ENCODE measurements at places on chromosomes 2 and 18. TPM values are rescaled to one million over a fixed set of nuclear protein-coding genes. Genes with fewer than 3 reads are reported as not detected.

The RESP18 gene
- total RNA-seq: not detected

- no peak overlapping the region for H3K4me3 ChIP-seq
- no peaks in the 10 kb centered on the region for H3K4me1 ChIP-seq
- H3K27me3 ChIP-seq: no peaks in the 10 kb centered on the region
Observed at GRCh38 chr18:6013171-6013810, 118.0 kb upstream of the TMEM200C start.

The PROKR1 gene
- total RNA-seq: not detected

DNA sequence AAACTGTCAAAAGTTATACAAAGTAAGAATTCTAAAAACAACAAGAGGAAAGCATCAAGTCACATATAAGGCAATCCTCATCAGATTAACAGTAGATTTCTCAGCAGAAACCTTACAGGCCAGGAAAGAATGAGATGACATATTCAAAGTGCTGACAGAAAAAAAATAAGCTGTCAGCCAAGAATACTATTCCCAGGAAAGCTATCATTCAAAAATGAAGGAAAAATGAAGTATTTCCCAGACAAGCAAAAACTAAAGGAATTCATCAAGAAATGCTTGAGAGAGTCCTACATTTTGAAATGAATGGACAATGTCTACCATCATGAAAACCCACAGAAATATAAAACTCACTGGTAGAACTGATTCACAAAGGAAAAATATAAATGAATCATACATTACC is 268.9 kb upstream of the OSR1 start:
- H3K4me3 ChIP-seq: no peak overlapping the region
- H3K4me1 ChIP-seq: no peaks in the 10 kb centered on the region

DNA sequence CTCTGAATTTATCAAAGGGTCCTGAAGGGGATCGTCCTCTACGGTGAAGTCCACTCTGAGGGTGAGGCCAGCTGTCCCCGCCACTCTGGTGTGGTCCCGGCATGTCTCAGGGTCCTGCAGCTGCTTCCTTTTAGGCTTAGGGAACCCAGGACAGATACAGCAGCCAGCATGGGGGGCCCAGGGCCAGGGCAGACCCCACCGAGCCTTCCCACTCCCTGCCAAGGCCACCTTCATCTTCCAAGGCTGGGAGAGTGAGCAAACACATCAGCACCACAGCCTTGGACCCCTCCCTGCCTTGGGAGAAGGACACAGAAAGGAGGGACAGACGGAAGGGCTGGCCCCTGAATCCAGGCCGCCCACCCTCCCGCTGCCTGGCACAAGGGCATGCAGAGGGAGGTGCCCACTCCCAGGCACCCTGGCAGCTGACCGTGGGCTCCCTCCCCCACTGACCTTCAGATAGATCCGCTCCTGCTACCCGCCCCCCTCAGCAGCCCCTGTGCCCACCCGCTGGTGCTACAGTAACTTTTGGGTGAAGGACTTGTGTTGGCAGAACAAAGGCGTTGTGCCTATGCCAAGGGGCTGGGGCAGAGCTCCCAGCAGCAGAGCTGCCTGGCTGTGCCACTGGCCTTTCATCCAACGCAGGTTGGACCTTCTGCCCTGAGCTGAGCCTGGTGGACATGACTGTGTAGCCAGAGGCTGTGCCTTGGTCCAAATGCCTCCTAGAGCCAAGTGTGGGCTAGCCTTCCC is 7.6 kb downstream of the CYP26B1 start:
- no peaks in the 10 kb centered on the region for H3K36me3 ChIP-seq
- H3K4me1 ChIP-seq: peaks cover 5% of the 10 kb centered on the region
- DNase-seq: peak; percentile 7
- no peak overlapping the region for H3K4me3 ChIP-seq
- H3K27ac ChIP-seq: no peak overlapping the region
- no peaks in the 10 kb centered on the region for H3K27me3 ChIP-seq

- H3K4me1 ChIP-seq: no peaks in the 10 kb centered on the region
- H3K27me3 ChIP-seq: no peaks in the 10 kb centered on the region
- DNase-seq: no peak
- no peak overlapping the region for H3K27ac ChIP-seq
- no peaks in the 10 kb centered on the region for H3K36me3 ChIP-seq
Observed at GRCh38 chr18:10336749-10337350, 117.6 kb upstream of the APCDD1 start.

DNA sequence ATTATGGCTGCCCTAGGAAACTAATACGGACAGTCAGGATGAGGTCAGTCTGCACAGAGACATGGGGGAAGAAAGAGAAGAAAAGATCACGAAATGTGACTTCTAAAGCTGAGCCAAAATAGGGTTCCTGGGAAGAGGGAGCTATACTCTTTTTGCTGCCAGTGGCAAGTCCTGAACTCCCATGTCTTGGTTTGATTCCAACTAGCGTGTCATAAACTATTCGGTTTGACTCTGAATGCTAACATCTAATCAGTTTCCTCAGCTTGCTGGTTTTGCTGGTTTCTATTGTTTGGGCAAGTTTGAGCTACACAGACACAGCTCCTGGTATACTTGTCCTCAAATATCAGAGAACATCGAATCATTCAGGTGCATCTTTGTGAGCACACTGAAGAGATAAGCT is 80.5 kb upstream of the CYP1B1 start:
- no peak overlapping the region for H3K27ac ChIP-seq
- no peaks in the 10 kb centered on the region for H3K36me3 ChIP-seq
- no peak for DNase-seq

DNA sequence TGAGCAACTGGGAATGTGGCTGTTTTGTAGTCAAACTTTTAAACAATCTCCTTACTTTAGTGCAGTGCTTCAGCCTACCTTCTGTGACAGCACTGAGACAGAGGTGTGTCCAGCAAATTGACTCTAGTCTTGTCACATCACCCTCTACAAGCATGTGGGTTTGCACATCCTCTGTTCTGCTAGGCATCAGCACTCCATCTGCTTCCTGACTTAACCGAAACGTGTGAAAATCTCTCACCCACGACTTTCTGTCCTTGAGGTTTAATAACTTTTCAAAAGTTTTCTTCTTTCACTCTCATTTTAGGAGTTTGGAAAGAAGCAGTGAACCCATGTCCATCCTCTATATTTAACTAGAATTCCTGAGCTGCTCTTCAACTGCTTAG is 42.6 kb downstream of the TTR start:
- H3K27ac ChIP-seq: no peak overlapping the region
- no peaks in the 10 kb centered on the region for H3K36me3 ChIP-seq
- no peak for DNase-seq
- H3K4me3 ChIP-seq: no peak overlapping the region
- H3K27me3 ChIP-seq: no peaks in the 10 kb centered on the region

The NEUROD1 gene
- total RNA-seq: not detected

- H3K4me1 ChIP-seq: no peaks in the 10 kb centered on the region
- H3K36me3 ChIP-seq: no peaks in the 10 kb centered on the region
- no peaks in the 10 kb centered on the region for H3K27me3 ChIP-seq
- no peak for DNase-seq
- no peak overlapping the region for H3K27ac ChIP-seq
Observed at GRCh38 chr2:78070693-78071092, 548.5 kb upstream of the LRRTM4 start.

DNA sequence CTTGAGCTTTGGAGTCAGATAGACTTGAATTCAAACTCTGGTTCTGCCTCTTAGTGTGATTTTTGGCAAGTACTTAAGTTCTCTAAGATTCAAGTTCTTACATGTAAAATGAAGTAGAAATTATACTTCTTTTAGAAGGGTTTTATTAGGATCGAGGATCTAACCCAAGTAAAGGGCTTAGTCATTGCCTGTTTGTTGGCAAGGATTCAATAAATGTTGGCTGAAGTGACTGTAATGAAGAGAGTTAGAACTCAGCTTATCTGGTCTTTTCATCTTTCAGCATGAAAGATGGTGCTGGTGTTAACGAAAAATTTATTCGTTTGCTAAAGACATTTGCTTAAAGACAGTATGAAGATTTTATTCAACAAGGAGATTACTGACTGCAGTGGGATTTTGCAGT is 315.9 kb upstream of the THUMPD2 start:
- H3K36me3 ChIP-seq: no peaks in the 10 kb centered on the region
- DNase-seq: no peak
- H3K27me3 ChIP-seq: no peaks in the 10 kb centered on the region
- peaks cover 5% of the 10 kb centered on the region for H3K4me1 ChIP-seq
- no peak overlapping the region for H3K4me3 ChIP-seq
- no peak overlapping the region for H3K27ac ChIP-seq

GRCh38 chr2:15610430-15610952 is 18.8 kb downstream of the DDX1 start:
- no peak for DNase-seq
- no peaks in the 10 kb centered on the region for H3K36me3 ChIP-seq
- no peaks in the 10 kb centered on the region for H3K27me3 ChIP-seq
- no peak overlapping the region for H3K4me3 ChIP-seq
- H3K4me1 ChIP-seq: no peaks in the 10 kb centered on the region

The MBD2 gene
- 23.2 TPM for total RNA-seq

GRCh38 chr2:220892018-220892634 is 680.0 kb downstream of the EPHA4 start:
- no peaks in the 10 kb centered on the region for H3K27me3 ChIP-seq
- no peak overlapping the region for H3K4me3 ChIP-seq
- H3K36me3 ChIP-seq: no peaks in the 10 kb centered on the region
- DNase-seq: no peak
- no peak overlapping the region for H3K27ac ChIP-seq

The LRP2 gene
- total RNA-seq: 0.03 TPM

- H3K4me3 ChIP-seq: peak overlapping the region; percentile 50
- peak overlapping the region; percentile 44 for H3K27ac ChIP-seq
- peaks cover 14% of the 10 kb centered on the region for H3K4me1 ChIP-seq
- DNase-seq: peak; percentile 59
- no peaks in the 10 kb centered on the region for H3K36me3 ChIP-seq
Observed at GRCh38 chr2:54560146-54560881, 104.2 kb downstream of the SPTBN1 start.

DNA sequence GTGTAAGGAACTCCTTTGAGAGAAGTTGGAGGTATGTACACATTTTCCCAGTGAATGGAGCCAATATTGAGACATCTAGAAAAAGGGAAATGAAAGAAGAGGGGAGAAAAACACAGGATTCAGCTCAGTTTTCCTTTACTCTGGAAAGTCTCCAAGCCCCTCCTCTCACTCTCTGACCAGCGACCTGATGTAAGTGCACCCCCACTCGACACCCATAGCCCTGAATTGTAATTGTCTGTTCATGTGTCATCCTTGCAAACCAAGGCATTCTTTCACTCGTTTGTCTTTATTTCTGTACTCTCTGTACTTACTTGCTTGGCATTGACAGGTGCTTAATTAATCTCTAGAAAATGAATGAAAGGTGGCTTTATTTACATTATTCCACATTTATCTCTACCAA is 55.7 kb upstream of the CTAGE1 start:
- no peaks in the 10 kb centered on the region for H3K27me3 ChIP-seq
- peaks cover 22% of the 10 kb centered on the region for H3K4me1 ChIP-seq
- H3K4me3 ChIP-seq: no peak overlapping the region
- H3K27ac ChIP-seq: no peak overlapping the region

The TMEFF2 gene
- total RNA-seq: not detected
